ENCODE measurements at places on chromosomes 6 and 20. TPM values are rescaled to one million over a fixed set of nuclear protein-coding genes. Genes with fewer than 3 reads are reported as not detected.

SLC17A1 gene
- polyA plus RNA-seq, result 13.7 TPM

APCDD1L gene
- 19.5 TPM for polyA plus RNA-seq

PRKN gene
- 9.7 TPM for polyA plus RNA-seq

- DNase-seq, result no peak
Measured at GRCh38 chr6:357791-358341, 33.7 kb upstream of the IRF4 start.

GRCh38 chr6:33597551-33598322 lies 17.7 kb upstream of the BAK1 start:
- no peak for DNase-seq

DNA sequence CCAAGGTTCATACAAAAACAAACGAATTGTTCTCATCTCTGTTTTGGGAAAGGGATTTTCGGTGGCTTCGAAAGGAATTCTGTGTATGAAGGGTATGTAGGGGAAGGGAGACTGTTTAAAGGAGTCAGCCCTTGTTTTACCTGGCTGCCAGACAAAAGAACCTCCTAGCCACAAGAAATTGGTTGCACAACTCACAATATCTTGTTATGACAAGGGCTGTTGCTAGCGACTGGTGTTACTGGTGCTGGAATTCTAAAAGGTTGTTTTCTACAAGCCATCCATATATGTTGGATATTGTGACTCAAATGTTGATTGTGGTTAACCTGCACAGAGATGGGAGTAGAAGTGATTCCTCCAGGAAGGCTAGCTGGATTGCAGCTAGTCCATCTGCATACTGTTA lies 34.6 kb upstream of the CITED2 start:
- no peak for DNase-seq

GRCh38 chr6:35238843-35239289 lies 20.7 kb upstream of the ZNF76 start:
- DNase-seq, result no peak

- no peak for DNase-seq
Measured at GRCh38 chr20:26216025-26216424, 519.4 kb upstream of the ZNF337 start.

- DNase-seq, result no peak
Measured at GRCh38 chr6:119096721-119097565, 18.5 kb upstream of the FAM184A start.

DNA sequence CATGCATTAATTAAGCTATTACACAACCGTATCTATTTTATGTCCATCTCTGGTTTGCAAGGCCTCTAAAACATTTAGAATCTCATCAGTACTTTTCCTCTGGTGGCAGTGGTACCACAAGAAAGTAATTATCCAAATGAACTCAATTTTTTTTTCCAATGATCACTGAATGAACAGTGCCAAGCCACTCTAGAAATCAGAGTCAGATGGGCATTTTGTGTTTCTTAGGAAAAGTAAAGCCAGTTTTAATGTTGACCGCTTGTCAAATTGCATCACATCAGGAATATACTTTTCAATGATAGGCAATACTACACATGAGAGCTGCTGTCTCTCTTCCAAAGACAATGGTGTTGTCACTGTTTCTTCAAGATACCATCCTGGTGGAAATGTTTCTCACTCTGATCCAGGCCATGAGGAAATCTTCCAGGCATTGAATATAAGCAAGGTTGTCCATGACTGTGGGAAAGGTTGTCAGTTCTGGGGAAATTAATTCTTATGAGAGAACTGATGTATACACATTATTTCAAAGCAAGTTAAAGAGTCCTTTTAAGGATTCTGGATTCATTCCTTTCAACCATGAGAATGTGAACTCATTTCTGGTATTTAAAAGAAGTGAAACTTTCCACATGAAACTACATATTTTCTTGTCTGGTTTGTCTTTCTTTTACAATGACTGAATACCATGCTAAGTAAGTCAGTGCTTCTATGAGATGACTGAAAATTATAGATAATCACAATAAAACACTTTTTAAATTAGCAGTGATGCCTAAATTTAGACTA lies 108.8 kb upstream of the TCF21 start:
- DNase-seq, result no peak

DNA sequence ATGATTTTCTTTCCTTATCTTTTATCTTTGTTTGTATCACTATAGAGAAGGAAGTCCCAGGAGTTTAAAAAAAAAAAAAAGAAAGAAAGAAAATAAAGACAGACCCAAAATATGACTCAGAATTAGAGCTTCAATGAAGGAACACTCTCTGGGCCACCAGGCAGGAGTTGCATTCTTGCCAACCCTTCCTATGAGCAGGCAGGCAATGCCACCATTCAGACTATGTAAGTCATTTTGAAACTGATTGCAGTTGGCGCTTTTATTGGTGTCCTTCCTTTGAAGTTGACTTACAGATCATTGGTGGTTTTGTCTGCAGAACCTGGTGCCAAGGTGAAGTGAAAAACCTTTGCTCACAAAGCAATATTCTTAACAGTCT lies 50.3 kb downstream of the MYB start:
- DNase-seq, result no peak

DNA sequence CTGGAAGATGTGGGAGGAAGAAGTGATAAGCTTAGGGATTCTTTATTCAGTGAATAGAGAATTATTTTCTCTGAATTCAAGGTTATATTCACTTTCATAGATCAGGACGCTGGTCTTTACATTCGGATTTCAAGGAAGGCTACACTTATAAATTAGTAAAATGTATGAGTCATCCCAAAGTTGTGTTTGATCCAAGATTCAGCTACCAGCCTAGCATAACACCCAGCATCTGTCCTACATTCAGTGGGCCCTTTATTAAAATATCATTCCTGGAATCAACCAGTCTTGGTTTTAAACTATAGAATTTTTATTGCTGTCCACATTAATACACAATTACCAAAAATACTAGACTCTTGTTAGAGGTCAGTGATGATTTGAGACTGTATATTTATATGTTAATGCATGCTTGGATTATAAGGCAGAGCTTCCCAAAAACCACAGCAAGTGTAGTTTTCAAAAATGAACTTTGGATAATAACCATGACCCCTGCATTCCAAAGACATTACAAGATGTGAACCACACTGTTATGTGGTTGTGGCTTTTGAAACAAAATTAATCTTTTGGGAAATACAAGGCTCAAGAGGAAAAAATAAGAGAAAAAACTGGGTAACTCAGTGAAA lies 210.7 kb upstream of the CNR1 start:
- no peak for DNase-seq

DNA sequence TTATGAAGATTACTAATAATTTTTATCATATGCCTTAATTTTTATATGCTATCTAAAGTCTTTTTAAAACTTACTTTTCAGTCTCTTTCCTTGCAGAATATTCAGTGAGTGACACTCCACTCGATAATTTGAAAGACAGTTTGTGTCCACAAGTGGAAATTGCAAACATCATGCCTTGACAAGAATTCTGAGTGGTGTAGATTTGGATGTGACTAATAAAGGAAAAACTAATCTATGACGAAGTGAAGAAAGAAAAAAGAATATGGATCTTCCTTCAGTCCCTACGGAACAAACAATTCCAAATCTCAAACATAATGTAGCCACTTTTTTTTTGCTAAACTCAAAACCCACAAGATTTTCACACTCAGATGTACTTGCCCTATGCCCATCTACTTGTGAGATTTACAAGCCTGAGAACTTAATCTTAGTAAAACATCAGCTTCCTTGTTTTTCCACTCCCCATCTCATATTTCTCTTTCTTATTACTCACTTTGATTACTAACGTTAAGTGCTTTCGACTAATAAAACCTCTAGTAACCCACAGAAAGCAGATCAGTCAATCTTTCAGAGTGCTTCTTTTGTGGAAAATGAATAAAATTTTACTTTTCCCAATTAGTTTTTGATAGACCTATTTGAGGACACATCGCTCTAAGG lies 1155.8 kb downstream of the GRIK2 start:
- no peak for DNase-seq

GRCh38 chr20:19047040-19047950 lies 165.1 kb upstream of the SLC24A3 start:
- no peak for DNase-seq

GRCh38 chr20:63219447-63219821 lies 3.5 kb upstream of the YTHDF1 start:
- no peak for DNase-seq

DNA sequence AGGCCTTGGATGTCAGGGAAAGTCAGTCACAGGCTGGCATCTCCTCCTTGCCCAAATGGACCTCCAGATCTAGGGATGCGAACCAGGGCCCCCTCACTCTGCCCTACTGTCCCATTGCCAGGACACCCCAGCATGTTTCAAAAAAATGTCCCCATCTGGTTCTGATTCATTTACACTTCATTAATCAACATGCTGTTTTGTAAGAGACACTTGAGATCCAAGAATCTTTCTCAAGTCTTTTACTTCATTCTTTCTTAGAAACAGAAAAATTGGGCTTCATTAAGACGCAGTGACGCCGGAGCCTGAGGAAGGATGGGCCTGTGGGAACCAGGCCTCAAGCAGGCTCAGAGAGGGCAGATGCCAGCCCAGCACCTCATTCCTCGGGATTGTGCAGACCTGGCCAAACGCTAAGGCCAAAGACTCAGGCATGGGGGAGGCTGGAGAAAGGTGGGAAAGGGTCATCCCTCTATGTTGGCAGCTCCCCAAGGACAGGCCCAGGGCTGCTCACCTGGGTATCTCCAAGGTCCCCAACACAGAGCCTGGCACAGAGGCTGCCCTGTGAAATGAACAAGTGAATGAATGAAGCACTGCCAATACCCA lies 3.8 kb downstream of the RSPO4 start:
- DNase-seq, result no peak

- DNase-seq, result no peak
Measured at GRCh38 chr6:35080016-35080680, 61.0 kb downstream of the TCP11 start.

GRCh38 chr6:151911401-151911800 lies 103.9 kb downstream of the ESR1 start:
- DNase-seq, result no peak

- no peak for DNase-seq
Measured at GRCh38 chr6:28751514-28751913, 172.3 kb downstream of the TRIM27 start.

DNA sequence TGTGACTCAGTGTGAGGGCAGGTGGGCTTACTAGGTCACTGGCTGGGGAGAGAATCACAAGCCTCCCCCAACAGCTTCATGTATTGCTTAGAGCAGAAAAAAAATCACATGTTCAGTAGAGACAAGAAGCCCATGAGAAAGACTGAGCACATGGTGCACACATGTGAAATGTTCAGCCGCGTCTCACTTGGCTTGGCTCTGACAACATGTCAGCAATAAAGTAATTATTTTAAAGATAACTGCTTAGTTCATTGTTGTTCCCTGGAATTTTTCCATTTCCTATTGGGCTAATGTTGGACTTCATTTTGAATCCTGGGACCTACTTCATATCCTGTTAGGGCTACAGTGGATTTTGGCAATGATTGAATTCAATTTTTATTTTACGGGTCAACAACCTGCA lies 222.6 kb downstream of the C6orf118 start:
- DNase-seq, result no peak

DNA sequence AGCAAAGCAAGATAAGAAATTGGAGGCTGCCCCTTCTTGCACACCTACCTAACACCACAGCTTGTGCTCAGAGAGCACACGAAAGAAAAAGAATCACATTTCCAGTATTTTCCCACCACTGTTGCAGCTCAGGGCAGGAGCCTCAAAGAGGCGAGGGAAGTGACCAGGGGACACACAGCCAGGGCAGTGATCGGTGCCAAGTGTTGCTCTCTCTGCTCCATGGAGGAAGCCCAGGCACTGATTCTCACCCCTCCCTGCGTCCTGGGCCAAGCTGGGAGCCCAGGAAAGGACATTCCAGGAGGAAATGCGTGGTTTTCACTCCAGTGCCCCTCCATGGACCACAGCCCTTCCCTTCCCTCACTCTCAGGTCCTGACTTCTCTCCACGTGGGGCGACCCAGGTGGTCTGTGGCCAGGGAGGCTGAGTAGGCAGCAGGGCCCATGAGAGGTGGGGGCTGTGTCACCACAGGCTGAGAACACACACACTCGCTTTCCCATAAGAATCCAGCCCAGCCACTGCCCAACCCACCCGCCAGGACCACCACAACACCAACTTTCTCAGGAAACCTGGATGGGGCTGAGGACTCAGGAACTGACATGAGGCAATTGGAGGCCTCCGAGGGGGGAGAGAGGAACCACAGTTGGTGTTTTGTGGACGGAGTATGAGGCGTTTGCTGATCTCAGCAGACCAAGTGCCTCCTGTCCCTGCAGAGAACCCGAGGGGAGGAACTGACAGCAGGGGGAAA lies 81.7 kb upstream of the MAFB start:
- DNase-seq, result no peak

GRCh38 chr6:157036245-157036711 lies 259.1 kb downstream of the ARID1B start:
- no peak for DNase-seq
